Stimulated activated CD8-positive, alpha-beta memory T cell treated with anti-CD3 and anti-CD28 coated beads, Interleukin-4, amount 100 ng/mL, for 1 hour (primary cell): ENCODE measurements at places on chromosomes 2 and 18.

DNA sequence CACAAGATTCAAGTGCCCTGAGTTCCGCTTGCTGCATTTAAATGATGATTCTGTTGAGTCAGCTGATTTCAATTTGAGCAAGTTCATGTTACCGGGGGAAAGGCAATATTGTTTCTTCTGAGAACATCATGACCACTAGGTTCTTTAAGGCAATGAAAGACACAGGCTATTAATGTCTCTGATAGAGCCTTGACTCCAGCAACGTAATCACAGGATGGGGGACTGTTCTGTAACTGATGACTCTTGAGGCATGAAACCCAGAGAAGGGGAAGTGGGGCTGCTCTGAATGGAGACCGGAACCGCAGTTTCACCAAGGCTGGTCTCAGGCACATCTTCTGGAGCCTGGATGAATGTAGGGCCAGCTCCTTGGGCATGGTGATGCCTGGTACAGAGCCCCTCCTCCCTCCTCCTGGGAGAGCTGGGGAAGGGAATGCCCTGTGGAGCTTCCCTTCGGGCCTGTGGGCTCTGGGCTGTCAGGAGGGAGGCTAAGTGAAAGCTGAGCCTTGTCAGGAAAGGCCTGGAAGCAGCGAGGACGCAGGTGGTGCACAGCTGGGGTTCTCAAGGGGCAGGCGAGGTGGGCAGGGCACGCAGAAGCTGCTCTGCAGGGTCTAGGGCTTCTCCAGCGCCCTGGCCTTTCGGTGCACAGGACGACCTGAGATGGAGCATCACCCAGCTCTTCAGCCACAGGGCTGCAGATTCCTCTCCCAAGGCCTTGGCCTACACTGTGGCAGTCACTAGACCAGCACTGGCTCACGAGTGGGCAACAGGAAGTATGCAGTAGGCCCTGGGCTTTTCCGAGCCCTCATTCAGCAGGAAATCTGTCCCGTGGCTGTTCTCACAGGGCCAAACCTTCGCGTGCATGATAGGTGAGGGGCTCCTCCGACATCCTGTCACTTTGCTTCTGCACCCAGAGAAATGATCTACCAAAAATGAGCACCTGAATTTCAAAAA, 36.6 kb upstream of the PRLH start:
- no peak for DNase-seq

- no peak for DNase-seq
Observed at GRCh38 chr2:227713291-227713690, 4.5 kb downstream of the SLC19A3 start.

DNA sequence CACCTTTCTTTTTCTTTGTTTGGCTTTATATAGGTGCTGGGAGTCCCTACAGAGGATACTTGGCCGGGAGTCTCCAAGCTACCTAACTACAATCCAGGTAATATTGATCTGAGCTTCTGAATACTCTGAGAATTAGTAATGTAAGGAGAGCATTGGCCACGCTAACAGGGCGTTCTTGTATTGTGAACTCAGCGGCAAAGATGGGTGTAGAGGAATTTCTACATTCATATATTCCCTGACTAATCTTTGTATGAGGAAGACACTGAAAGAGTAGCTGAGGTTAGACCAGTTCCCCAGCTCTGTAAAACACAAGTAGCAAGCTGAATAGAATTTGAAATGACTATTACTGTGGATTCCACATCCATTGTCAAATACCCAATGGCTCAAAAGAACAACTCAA, 48.5 kb downstream of the CDK15 start:
- no peak for DNase-seq

- DNase-seq = no peak
Observed at GRCh38 chr2:8416001-8416571, 265.8 kb upstream of the ID2 start.

DNA sequence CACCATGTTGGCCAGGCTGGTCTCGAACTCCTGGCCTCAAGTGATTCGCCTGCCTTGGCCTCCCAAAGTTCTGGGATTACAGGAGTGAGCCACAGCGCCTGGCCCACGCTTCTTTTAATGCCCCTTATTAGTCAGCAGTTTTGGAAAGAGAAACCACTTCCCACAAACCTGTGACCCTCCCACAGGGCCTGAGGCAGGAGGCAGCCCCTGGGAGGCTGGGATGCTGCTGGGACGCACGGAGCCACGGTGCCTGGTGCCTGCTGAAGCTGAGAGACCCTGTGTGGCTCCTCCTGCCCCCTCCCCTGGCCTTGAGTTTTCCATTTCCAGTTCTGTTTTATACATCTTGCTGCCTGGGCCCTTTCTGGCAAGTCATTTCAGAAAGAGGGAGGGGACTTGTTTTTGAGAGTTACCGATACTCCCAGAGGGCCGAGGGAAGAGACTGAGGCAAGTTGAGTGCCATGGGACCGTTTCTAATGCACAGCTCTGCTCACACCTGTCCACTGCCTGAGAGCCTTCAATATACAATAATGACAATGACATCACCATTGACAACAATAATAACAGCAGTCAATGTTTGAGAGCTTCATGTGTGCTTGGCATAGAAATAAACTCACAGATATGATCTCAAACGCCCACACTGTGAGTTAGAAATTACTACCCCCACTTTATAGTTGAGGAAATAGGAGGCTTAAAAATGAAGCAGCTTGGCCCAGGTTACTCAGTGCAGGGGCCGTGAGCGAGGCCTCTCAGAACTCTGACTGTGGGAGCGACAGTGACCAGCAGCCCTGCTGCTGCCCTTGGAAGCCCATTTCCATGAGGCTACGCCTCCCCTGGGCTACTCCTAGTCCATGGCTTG, 78.1 kb upstream of the YWHAQ start:
- no peak for DNase-seq

- no peak for DNase-seq
Observed at GRCh38 chr2:231781798-231782726, 980 bp upstream of the PDE6D start.

GRCh38 chr2:230773039-230773773, 60.6 kb downstream of the CAB39 start:
- no peak for DNase-seq

GRCh38 chr2:144320491-144320890, 199.4 kb downstream of the ZEB2 start:
- DNase-seq = peak; percentile 34

DNA sequence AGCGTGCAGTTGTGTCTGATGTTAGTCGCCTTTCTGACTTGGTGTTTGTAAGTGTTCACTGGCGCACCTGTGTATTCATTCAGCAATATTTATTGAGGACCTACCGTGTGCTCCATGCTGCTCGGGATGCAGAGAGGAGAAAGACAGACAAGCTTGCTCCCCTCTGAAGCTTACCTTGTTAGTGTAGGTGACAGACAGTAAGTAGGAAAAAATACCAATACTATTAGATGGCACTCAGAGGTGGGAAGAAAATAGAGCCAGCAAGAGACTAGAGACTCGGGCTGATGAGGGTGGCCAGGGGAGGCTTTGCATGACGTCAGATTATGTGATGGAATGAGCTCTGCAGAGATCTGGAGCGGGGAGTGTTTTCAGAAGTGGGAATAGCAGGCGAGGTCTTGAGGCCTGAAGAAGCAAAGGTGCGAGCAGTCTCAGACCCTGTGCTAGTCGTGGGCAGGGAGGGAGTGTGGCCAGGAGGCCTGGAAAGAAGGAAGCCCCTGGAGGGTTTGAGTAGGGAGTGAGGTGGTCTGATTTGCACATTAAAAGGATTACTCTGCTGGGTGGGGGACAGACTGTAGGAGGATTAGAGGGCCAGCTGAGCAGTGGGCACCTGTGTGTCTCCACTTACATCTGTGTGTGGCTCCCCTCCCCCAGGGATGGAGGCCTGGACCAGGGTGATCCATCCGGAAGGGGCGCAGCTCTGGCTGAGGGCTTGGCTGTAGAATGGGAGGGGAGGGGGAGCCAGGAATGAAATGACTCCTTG, 11.8 kb downstream of the MTCL1 start:
- no peak for DNase-seq

GRCh38 chr2:125450092-125450491, 1205.9 kb upstream of the GYPC start:
- no peak for DNase-seq

DNA sequence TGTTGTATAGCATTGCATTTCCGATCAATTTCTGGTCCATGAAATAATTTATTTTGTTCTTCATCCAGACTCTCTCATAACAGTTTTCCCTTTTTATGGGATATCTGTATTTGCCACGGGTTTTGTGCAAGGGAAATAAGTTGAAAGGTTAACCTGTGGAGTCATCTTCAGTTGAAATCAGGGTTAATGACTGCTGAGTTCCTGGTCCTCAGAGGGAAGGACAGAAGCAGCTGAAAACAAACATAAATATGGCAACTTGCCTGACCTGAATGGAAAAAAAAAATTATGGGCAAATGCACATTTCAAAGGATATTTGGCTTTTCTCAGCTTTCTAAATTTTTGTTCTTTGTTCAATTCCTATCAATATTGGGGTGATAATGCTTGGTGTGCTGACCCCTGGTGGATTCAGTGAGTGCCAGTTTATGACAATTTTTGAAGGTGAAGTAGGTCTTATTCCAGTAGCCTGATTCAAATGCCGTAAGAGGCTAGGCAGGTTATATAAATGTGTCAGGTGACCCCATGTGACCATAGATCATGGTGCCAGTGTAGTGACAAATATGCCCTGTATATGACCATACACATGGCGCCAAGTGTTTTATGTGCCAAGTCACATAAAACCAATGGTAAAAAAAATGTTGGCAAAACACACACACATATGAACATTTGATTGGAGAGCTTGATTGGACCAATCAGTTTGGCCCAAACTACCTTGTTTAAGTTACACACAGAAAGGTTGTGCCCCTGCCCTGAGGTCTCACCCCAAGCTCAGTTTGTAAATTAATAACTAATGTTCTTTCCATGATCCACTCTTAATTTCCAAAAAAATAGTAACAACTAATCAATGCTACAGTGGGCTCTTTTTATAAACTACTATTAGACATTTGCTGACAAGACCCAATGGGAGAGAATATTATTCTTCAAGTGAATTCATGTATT, 47.6 kb upstream of the FAM124B start:
- no peak for DNase-seq

- no peak for DNase-seq
Observed at GRCh38 chr18:36075862-36076587, 8.7 kb upstream of the RPRD1A start.

DNA sequence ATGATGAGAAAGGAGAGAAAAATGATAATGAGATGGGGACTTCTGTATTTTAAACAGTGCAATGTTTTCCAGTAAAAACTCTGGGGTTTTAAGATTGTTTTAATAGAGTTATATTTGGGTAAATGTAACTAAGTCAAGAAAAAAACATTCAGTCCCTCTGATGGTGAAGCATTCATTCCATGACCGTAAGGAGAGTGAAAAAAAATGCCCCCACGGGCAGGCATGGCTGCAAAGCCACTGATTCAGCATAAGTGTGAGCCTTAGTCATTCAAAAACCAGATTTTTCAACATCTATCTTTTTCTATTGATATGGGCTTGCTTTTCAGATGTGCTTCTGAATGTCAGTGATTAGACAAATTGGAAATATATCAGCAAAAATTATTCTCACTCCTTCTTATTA, 957.8 kb downstream of the SLC4A3 start:
- DNase-seq = no peak

DNA sequence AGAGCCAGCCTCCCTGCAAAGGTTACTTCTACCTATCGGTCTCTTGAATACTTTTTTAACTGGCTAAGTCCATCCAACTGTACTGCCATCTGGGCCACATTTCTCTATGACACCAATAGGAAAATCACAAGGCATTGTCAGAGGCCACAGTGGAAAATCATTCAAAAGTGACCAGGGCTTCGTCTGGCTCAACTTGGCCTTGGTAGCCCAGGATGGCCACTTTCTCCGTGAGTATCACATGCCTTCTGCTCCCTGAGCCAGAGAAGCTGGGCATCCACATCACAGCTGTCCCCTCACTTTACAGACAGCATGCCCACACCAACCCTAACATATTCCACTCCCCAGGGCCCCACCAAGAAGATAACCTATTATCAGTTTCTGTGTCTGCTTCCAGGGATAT, 5.8 kb downstream of the CIB4 start:
- DNase-seq = no peak

- DNase-seq = no peak
Observed at GRCh38 chr2:173752152-173752551, 213.0 kb downstream of the SP3 start.

- no peak for DNase-seq
Observed at GRCh38 chr18:64444819-64445218, 295.9 kb upstream of the LINC00305 start.

GRCh38 chr2:7604456-7604855, 687.2 kb downstream of the RNF144A start:
- no peak for DNase-seq

GRCh38 chr2:81523344-81523743, 1218.8 kb upstream of the LRRTM1 start:
- no peak for DNase-seq

DNA sequence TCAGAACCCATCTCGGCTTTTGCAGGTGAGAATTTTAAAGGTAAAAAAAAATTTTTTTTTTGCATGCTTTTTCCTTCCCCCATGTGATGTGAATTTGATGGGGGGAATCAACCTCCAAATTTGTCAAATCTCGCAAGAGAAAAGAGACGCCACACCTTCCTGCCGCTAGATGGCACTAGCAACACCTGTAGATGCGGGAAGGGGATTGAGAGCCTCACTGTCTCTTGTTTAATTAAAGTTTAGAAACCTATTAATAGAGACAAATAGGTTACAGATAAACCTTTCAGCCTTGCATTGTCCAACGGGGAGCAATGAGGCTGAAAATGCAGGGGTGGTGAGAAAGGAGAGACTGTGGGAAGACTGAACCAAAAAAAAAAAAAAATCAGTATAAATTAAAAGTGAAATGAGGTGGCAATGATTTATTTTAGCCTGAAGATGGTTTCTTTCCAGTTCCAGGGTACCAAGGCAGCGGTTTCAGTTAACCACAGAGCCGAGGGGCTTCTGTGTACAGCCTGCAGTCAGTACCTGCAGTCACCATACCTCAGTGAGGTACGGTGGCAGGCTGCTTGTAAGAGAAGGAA, 84.6 kb downstream of the NRP2 start:
- peak; percentile 6 for DNase-seq

DNA sequence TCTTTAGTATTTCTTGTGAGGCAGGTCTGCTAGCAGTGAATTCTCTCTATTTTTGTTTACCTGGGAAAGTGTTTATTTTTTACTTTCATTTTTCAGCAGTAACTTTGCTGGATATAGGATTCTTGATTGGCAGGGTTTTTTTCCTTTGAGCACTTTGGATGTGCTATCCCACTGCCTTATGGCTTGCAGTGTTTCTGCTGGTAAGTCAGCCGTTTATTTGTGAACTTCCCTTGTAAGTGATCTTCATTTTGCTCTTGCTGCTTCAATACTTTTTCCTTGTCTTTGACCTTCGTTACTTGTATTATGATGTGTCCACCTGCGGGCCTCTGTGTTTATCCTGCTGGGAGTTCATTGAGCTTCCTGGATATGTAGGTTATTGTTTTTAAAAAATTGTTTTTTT, 54.7 kb downstream of the SLC66A2 start:
- no peak for DNase-seq

- DNase-seq = no peak
Observed at GRCh38 chr2:108215794-108216211, 24.0 kb upstream of the SULT1C3 start.
